ENCODE measurements at places on chromosomes 13 and 19. TPM values are rescaled to one million over a fixed set of nuclear protein-coding genes. Genes with fewer than 3 reads are reported as not detected.

SMIM44 gene
- polyA plus RNA-seq, result not detected

- DNase-seq, result peak; percentile 73
- H3K27me3 ChIP-seq, result no peaks in the 10 kb centered on the region
- no peak overlapping the region for H3K27ac ChIP-seq
- H3K4me3 ChIP-seq, result no peak overlapping the region
- peaks cover 4% of the 10 kb centered on the region for H3K36me3 ChIP-seq
Observed at GRCh38 chr19:4172861-4173473, 9.4 kb downstream of the SIRT6 start.

- H3K4me1 ChIP-seq, result no peaks in the 10 kb centered on the region
- no peak for DNase-seq
- H3K27me3 ChIP-seq, result no peaks in the 10 kb centered on the region
Observed at GRCh38 chr13:62919491-62919890, 1503.8 kb upstream of the PCDH20 start.

- peaks cover 8% of the 10 kb centered on the region for H3K27me3 ChIP-seq
- H3K4me1 ChIP-seq, result no peaks in the 10 kb centered on the region
- H3K27ac ChIP-seq, result no peak overlapping the region
- DNase-seq, result no peak
- no peak overlapping the region for H3K4me3 ChIP-seq
Observed at GRCh38 chr19:29596885-29597525, 9.1 kb upstream of the POP4 start.

GRCh38 chr13:113561417-113562084, 23.0 kb upstream of the TFDP1 start:
- peaks cover 19% of the 10 kb centered on the region for H3K27me3 ChIP-seq
- no peaks in the 10 kb centered on the region for H3K36me3 ChIP-seq

DNA sequence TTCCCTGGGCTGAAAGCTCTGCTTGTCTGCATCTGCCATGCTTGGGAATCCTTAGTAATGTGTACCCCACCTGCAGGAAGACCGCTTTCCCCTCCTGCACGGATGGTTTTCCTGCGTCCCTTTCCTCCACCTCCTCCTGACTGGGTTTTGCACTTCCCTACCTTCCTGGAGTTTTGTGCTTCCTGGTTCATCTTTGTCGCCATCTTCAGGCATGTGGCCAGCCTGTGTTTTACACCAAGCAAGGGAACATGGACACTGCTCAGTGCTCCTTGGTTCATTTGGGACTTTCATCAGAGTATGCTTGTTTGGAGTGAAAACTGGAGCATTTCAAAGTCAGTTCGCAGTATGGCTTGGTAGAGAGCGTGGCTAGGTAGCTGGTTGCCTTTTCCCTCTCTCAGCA, 30.7 kb downstream of the ERICH6B start:
- no peak overlapping the region for H3K4me3 ChIP-seq
- no peak overlapping the region for H3K27ac ChIP-seq
- H3K27me3 ChIP-seq, result no peaks in the 10 kb centered on the region
- H3K36me3 ChIP-seq, result no peaks in the 10 kb centered on the region
- no peaks in the 10 kb centered on the region for H3K4me1 ChIP-seq
- no peak for DNase-seq
